Panc1 (cell line): ENCODE measurements at places on chromosomes 4 and X. TPM values are rescaled to one million over a fixed set of nuclear protein-coding genes. Genes with fewer than 3 reads are reported as not detected.

SPANXB1 gene
- total RNA-seq, result not detected

MBNL3 gene
- total RNA-seq, result 0.39 TPM

STBD1 gene
- total RNA-seq, result 4.9 TPM

SNCA gene
- total RNA-seq, result 6.0 TPM

GLRA3 gene
- not detected for total RNA-seq

MAGEA2 gene
- total RNA-seq, result 0.28 TPM

BTK gene
- not detected for total RNA-seq

CXCL3 gene
- total RNA-seq, result 0.23 TPM

STAP1 gene
- total RNA-seq, result not detected

FAM47A gene
- total RNA-seq, result not detected

GPRASP1 gene
- 5.0 TPM for total RNA-seq

FDCSP gene
- not detected for total RNA-seq

PRDM8 gene
- total RNA-seq, result 5.3 TPM

SPACA5 gene
- not detected for total RNA-seq

UGT2A1 gene
- total RNA-seq, result not detected

PRRG3 gene
- not detected for total RNA-seq

IL1RAPL1 gene
- 0.59 TPM for total RNA-seq

SLC35A2 gene
- 72.4 TPM for total RNA-seq
